Globus pallidus (tissue), 1 donor: ENCODE measurements at places on chromosomes 2 and 18.

DNA sequence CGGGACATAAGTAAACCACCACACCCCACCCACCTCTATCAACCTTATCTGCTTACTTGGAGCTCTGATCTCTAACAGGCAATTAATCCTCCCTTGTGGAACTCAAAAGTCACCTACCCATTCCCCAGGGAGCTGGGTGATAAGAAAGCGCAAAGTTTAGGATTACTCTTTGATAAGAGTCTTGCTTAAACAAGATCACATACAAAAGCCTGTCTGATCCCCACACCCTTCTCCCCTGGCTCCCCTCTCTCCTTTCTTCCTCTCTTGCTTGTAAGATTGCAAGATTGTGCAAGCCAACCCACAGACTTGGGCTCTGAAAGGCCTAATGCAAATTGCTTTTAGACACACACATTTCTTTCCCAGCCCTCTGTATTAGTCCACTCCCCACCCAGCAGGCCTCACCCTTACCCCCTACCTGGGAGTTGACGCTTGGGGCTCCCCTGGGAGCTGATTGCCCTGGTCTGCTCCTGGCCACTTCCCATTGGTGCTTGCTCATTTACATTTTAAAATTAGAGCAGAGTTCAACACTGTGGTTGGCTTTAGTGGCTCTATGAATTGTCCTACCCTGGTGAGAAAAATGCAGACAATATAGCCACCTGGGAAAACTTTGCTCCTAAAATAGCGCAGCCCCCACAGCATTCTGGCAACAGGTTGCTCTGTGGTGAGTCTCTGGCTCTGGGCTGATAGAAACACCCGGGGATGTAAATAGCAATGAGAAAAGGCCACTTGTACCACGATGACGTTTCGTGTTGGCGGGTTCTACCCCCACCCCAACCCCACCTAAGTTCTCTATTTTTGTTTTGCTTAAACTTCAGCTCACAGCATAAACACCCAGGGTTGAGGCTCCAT, 92.8 kb upstream of the MSH2 start:
- no peak for DNase-seq

GRCh38 chr2:42978175-42978886, 185.9 kb upstream of the HAAO start:
- DNase-seq = no peak

- DNase-seq = no peak
These were observed 163.9 kb downstream of the DYSF start for GRCh38 chr2:71617266-71617665.

DNA sequence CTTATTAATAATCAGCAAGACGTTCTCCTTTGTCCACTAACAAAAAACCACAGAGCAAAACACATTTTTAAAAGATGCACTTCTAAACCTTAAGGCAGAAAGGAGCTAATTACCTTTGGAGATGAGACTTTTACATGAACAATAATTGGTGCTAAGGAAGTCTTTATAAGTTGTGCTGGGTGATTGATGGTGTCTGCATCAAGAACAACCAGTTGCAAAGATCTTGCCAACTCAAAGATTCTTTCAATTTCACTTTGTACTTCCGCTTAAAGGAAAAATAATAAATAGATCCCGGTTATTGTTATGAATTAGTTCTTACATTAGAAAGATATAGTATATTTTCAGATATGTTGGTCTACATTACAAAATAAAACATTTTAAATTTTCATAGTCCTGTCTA, 26.9 kb upstream of the ARL5A start:
- DNase-seq = no peak

DNA sequence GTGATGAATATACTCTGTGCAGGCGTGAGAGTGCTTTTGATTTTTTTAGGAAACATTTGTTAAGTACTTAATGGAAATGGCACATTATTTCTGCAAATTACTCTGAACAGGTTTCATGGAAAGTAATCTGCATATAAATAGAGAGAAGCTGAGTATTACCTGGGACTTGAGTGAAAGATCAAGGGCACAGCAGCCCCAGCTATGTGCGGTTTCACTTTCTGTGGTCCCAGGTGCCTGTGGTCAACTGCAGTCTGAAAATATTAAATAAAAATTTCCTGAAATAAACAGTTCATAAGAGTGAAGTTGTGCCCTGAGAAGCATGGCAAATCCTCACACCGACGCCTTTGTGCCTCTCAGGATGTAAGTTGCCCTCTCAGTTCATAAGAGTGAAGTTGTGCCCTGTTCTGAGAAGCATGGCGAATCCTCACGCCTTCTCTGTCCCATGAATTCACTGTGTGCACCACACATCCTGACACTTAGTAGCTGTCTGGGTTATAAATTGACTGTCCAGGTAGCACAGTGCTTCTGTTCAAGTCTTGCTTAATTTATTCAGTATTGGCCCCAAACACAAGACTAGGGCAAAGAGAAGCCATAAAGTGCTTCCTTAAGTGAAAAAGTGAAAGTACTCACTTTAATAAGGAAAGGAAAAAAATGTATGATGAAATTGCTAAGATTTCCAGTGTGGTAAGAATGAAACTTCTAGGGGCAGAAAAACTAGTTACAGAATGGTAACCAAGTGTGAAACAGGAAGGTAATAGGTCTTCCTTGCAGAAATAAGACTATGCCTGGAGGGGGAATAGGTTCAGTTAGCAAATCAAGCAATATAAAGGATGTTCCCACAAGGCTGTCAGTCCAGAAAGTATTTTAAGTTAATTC, 4.3 kb upstream of the SNTG2 start:
- DNase-seq = no peak

DNA sequence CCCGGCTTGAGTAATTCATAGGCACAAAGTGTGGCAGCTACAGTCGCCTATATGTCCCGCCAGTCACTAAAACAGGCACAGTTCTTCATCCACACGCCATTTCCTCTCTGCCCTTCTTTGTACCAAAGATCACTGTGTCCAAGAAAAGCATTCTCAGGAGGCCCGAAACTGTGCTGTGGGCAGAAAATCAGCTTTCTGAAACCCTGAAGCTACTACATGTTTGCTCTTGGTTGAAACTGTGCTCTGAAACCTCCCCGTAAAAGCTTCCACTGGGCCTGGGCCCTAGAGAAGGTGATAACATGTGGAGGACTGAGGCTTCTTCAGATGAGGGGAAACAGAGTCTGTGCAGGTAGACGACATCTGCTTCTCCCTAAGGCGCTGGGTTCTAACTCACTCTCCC, 75.6 kb upstream of the ID2 start:
- no peak for DNase-seq

DNA sequence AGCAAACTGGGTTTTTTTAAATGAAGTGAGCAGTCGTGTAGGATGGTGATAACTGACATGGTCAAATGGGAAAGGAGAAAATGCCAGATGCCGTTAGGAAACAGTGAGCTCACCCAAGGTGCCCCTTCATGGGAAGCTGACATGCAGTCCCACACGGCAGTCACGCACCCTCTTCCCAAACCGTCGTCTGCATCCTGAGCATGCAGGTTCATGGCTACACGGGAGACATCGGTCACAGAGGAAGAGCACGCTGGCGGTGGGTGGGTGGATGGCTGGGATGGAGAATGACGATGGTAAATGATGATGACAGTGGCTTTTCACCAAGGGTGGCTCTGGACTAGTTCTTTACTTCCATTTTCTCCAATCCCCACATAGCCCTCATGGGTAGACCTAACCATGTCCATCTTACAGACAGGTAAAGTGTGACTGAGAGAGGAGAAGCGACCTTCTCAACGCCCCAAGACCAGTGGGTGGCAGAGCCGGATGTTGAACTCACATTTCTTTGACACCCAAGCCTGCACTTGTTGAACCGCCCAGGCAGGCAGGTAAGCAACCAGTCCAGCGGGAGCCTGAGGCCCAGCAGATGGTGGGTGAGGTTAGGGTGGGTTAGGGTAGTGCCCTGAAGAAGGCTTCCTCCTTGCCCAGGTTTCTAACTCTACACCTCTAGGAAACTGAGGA, 44.5 kb downstream of the TNS1 start:
- DNase-seq = no peak

- no peak for DNase-seq
These were observed 301.8 kb upstream of the GALNT5 start for GRCh38 chr2:156955701-156956100.

DNA sequence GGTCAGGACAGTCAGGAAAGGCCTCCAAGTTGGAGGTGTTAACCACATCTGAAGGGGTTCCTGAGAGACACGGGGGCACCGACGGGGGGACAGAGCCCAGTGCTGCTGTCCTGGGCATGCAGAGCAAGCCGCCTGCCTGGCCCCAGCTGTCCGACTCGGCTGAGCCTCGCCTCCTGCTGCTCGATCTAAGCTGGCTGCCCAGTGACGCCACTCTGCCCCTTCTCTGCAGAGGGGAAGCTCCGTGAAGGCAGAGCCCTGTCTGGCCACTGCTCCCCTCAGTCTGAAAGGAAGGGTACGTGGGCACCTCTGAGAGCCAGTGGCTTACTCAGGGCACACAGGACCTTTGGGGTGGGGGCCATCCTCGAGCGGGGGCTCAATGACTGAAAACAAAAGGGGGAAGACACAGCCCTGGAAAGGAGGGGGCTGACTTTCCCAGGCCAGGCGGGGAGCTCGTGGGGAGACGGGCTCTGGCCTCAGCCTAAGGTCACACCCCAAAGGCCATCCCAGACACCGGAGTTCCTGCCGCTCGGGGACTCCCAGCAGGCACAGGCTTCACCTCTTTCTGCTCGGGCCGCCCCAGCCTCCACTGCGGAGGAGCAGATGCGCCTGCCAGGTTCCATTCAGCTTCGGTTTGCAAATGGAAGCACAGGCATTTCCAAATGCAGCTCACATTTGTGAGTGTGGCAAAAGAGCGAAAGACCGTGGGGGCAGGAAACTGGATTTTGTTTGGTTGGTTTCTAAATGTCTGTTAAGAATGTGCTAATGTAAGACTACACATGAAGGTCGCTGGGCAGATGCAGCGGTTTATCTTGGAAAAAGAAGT, 136.9 kb downstream of the HDAC4 start:
- no peak for DNase-seq

DNA sequence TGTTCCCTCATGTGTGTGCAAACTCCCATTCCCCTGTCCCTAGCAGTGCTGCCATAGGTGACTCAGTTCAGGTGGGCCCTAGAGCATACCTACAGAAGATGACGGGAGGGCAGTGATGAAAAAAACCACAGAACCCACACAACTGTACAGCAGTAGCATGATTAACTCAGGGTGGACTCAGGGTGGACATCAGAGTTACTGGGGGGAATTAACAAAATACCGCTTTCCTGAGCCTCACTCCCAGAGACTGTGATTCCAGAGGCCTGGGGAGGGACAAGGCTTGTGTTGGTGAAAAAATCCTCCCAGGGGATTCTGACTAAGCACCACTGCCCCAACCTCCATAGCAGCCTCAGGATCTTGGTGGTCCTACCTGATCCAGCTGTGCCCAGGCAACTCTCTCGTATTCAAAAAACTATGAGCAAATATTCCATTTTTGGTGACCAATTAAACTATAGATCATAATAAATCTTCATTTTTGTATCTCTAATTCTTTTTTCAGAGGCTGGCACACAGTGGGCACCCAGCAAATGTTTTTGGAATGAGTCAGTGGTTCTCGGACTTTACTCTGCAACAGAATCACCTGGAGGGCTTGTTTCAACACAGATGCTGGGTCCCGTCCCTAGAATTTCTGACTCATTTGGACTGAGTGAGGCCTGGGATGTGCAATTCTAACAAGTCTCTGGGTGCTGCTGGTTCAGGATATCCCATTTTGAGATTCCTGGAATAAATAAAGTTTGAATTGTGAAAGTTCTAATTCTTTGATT, 84.1 kb upstream of the NABP1 start:
- no peak for DNase-seq

DNA sequence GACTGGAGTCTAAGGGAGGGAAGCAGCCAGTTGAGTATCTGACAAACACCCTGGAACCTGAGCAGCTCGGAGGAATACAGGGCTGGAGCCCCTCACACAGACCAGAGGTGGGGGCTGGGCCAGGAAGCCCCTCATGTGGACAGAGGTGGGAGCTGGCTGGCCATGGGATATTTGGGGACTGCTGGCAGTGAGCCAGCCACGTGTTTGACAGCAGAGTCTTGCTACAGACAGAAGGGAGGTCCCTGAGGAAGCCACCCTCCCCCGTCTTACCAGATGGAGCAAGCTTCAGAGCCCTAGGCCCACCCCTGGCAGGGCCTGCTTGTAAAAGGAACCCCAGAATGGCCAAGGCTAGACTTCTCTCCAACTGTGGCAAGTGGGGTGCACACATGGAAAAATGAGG, 3.6 kb upstream of the MTERF4 start:
- DNase-seq = no peak

DNA sequence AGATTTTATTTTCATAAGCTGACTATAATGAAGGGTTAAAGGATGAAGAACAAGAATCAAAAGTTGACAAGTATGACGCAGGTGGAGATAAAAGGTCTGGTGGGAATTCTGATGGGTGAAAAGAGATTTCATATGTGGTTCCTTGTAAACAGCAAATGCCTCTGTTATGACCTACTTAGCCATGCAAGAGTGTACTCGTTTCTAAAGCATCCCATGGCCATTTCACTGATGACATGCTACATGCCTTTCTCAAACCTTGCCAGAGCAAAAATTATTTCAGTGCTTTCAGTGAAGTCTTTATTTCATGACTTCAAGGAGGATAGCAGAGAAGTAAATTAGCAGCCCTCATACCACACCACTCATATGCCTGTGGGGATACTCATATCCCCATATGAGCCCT, 71.7 kb downstream of the FEZ2 start:
- no peak for DNase-seq

DNA sequence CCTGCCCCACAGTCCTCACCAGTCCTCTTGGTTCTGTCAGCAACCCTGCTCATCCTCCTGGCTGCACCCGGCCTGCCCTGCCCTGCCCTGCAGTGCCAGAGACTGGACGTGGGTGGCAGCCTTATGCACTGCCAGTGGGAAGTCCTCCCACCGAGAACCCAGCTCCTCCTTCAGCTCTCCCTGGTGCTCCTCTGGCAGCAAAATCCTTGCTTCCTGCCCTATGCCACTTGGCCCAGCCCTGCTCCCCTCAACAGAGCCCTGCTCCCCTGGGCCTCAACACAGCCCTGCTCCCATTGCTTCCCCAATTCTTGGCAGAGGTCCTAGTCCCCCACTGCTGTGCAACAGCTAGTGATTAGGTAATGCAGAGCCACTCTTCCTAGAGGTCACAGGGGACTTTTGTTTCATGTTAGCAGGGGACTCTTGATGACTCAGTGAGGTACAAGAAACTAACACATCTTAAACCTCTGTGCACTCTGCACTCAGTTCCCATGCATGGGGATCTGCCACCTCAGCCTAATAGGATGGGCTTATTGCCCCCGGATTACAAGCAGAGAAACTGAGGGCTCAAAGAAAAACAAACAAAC, 58.0 kb upstream of the EDAR start:
- no peak for DNase-seq

DNA sequence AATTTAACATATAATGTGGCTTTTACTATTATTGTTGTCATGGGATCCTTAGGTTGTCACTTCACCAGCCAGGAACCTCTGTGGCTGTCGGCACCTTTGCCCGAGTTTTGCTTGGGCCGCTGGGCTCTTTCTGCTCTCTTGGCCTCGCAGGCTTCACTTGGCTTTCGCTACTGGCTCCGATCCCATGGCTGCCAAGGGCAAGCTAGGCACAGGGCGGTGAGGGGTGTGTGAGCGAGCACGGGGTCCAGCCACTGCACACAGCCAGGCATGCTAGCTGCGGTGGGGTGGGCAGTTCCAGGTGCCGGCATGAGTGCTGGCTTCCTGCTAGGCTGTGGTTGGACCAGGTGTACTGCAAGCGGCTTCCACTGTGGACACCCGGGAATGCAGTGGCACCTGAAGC, 23.4 kb upstream of the RAPGEF4 start:
- no peak for DNase-seq

- no peak for DNase-seq
These were observed 1.4 kb downstream of the EHBP1 start for GRCh38 chr2:62706721-62707521.
